Mononuclear cell (primary cell): ENCODE measurements at places on chromosomes 6 and 20. TPM values are rescaled to one million over a fixed set of nuclear protein-coding genes. Genes with fewer than 3 reads are reported as not detected.

The DSN1 gene
- 10.2 TPM for total RNA-seq

The KIF25 gene
- total RNA-seq = not detected

The OPN5 gene
- total RNA-seq = not detected

The GRM1 gene
- not detected for total RNA-seq

The LAMA5 gene
- 1.2 TPM for total RNA-seq

The FAM229B gene
- 0.21 TPM for total RNA-seq

The ARMH2 gene
- not detected for total RNA-seq

The TMEM200A gene
- 0.63 TPM for total RNA-seq

The CDK5RAP1 gene
- 34.6 TPM for total RNA-seq

The GNRH2 gene
- 0.52 TPM for total RNA-seq

The HSPA1L gene
- 2.7 TPM for total RNA-seq

The AKAP12 gene
- 0.31 TPM for total RNA-seq

The RIPPLY2 gene
- under 0.01 TPM for total RNA-seq

The TTK gene
- total RNA-seq = 0.52 TPM

The PGC gene
- 0.10 TPM for total RNA-seq
